ENCODE measurements at places on chromosomes 2 and 18. TPM values are rescaled to one million over a fixed set of nuclear protein-coding genes. Genes with fewer than 3 reads are reported as not detected.
A peak's percentile ranks its signal among the peaks of the same experiment; 100 is the strongest.

Gene GEN1
- total RNA-seq: 9.6 TPM

Gene RNF152
- 19.3 TPM for total RNA-seq

Gene CPO
- not detected for total RNA-seq

Gene NEU2
- not detected for total RNA-seq

Gene AOX1
- 7.7 TPM for total RNA-seq

Gene GLI2
- 2.2 TPM for total RNA-seq

Gene MEP1B
- 2.6 TPM for total RNA-seq

Gene ITGB6
- total RNA-seq: 19.0 TPM

DNA sequence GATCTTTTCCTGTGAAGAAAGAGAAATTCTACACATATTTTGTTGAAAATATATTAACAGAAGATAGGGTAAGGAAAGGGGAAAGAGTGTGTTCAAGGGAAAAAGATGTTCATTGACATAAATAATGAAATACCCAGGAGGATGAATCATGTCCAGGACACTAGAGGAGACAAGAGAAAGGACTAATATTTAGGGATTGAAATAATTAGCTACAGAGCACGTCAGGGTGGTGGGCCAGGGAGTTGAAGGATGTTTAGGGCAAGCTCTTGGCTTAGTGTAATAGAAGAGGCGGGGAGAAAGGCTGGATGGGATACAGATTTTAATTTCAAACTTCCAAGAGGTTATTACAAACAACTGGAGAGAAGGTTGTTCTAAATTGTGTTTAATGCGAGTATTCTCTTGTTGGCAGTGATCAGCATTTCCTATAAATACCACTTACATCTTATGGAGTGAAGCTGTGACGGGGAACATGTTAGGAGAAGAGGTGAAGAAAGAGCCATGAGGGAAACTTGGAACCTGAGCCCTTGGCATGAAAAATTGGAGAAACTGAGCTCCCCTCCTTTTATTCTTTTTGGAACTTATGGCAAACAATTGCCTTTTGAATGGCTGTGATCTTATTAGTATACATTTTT, 36.6 kb upstream of the CETN1 start:
- no peak for DNase-seq

- no peak for DNase-seq
These were observed 55.4 kb downstream of the EML4 start for GRCh38 chr2:42224422-42225067.

DNA sequence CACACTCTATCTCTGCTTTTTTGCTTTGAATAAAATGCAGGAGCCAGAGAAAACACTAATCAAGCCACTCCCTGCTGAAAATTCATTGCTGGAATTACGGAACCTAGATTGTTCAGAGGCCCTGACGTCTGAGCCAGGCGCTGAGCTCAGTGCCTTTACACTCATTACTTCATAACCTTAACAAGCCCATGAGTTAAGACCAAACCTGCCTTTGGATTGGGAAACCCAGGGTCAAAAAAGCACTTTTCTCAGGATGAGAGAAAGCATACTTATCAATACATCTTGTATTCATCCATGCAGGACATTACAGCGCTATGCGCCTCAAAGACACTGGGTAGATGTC, 762 bp downstream of the INO80C start:
- peak; percentile 61 for DNase-seq

DNA sequence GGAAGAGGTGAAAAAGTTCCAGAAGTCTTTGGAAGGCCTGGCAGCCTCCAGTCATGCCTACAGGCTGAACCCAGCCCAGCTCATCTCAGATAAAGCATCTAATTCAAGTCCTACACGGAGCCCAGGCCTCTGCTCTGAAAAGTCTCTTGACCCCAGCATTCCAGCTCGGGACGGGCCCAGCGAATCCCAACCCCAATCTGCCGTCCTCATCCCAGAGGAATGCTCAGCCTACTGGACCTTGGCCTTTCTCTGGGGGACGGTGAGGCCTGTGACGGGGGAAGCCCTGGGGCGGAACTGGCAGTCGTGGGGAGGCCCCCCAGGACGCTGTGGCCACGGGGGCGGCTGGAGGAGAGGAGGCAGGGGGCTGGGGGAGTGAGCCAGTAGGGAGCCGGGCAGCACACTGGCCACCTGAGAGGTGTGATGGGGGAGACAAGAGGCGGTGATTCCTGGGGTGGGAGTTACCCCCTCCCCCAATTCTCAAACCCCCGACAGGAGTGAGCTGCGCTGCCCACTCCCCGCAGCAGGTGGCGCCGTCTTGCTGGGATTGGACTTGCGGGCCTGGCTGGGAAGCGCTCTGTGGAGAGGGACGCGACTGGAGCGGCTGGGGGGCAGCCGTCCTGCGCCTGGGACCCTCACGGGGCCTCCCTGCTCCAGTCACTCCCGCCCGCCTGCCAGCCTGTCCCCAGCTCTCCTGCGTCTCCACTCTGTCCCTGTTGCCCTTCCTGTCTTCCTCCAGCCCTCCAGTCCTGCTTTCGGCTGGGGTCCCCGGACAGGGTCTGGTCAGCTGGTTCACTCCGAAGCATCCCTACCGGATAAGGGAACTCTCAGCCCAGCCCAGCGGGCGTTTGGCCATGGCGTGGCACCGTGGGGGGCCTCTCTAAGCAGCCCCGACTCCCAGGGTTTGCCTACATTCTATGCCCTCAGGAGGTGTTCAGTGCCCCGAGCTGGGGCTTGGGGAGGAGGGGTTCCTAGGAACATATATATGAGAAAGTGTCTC, 182.6 kb upstream of the HAAO start:
- DNase-seq: peak; percentile 73

DNA sequence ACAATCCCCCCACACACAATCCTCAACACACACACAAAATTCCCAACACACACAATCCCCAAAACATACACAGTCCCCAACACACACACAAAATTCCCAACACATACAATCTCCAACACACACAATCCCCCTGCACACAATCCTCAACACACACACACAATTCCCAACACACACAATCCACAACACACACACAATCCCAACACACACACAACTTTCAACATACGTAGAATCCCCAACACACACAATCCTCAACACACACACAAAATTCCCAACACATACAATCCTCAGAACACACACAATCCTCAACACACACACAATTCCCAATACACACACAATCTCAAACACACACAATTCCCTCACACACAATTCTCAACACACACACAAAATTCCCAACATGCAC, 2.6 kb upstream of the PDCD1 start:
- DNase-seq: no peak

GRCh38 chr2:236576953-236577352, 7.3 kb downstream of the ACKR3 start:
- no peak for DNase-seq

GRCh38 chr2:24816404-24816803, 23.2 kb downstream of the CENPO start:
- DNase-seq: no peak

DNA sequence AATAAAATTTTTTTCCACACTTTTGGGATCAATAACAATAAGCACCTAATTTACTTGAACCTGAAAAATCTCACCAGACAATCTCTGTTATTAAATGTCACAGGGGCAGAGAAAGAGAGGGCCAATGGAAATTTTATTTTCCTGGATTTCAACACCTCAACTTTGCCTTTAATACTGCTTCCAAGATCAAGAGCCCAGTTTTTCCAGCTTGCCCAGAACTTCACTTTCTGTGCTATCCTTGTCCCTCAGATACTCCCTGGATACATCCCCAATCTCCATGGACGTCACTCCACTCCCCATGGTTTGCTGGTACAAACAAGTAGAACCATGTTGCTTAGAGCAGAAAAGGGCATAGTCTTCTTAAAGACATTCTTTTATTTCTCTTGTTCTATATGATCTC, 29.3 kb upstream of the PID1 start:
- no peak for DNase-seq

DNA sequence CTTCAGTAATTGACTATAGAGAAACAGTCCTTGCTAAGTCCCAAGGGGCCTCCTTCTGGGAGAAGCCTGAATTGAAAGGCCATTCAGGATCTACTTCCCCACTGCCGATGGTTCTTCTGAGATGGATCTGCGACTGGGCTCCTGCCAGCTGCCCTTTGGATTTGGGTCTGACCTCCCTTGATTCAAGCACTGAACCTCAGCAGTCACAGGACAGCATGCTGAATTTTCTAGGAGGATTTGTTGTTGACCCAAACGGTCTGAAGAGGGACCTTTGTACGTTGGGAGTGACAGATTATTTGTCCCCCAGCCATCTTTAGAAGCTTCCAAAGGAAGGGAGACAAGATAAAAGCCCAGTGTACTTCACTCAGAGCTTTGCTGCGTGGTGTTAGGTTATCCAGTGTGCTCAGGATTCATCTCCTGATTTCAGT, 67.1 kb downstream of the NXPH2 start:
- no peak for DNase-seq

- DNase-seq: peak; percentile 35
These were observed 157.2 kb upstream of the COPS8 start for GRCh38 chr2:236928380-236929037.

DNA sequence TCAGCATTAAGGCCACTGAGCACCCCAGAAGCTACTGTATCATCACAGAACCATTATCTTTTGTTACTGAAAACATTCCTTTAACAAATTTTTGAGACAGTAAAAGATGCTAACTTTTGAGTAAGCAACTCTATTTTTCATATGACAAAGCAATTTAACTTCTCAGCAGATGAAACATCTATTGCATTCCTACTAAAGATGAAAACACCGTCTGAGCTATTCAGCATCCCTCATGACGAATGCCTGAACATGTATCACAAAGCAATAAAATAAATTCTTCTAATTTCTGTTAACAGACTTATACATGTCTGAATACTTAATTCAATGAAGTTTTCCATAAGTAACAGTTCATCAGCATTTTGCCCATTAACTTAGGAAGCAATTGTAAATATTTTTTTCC, 23.9 kb downstream of the CHN1 start:
- DNase-seq: peak; percentile 15

GRCh38 chr2:10333247-10333613, 30.5 kb downstream of the HPCAL1 start:
- DNase-seq: no peak

DNA sequence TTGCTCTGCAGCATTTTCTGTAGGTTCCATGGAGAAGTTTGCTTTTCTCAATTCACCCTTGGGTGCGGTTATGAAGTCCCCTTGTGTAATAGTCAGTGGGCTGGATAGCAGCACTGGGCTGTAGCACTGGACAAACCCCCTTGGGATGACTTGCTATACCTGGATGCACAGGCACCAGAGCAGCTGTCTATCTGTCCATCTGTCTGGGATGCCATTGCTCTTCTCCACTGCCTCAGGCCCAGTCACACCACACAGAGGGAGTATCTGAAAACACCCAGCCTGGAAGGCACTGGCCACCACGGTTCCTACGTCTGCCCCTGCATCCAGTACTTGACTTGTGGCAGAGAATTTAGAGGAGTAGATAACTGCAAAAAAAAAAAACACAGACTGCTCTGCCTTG, 254.5 kb downstream of the TFCP2L1 start:
- DNase-seq: no peak

DNA sequence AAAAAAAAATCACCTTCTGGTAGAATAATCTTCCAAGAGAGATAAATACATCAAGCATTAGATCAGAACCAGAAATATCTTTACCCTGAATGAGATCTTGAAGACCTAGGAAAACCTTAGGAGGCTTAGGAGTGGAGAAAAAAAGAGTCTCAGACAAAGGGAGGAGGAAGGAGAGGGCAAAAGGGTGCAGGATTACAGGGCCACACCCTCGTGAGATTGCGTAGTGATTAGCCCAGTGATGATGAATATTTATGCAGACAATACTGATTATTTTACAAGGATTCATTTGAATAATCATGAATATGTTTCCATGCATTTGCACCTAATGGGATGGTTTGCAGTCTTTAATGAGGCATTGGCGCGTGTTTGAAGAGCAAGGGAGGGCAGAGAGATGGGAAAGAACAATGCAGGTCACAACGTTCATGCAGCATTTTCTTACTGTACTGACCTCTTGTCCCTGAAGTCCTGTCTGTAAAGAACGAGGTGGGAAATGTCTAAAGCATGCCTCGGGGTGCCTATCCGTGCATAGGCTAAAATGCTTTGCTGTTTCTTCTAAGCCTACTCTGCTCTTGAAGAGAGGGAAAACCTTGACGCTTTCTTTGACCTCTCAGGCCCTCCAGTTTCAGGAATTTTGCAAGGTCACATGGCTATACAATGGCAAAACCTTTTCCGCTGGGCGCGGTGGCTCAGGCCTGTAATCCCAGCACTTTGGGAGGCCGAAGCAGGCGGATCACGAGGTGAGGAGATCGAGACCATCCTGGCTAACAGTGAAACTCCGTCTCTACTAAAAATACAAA, 18.6 kb upstream of the ZNF532 start:
- no peak for DNase-seq

GRCh38 chr2:8680822-8681760, 765 bp upstream of the ID2 start:
- DNase-seq: peak; percentile 84
